ENCODE measurements at places on chromosomes 12 and 14. TPM values are rescaled to one million over a fixed set of nuclear protein-coding genes. Genes with fewer than 3 reads are reported as not detected.

Gene B4GALNT1
- total RNA-seq: 0.14 TPM

Gene TTC8
- 10.8 TPM for total RNA-seq

Gene ADAM21
- total RNA-seq: not detected

Gene RABGGTA
- 39.0 TPM for total RNA-seq

Gene RASAL1
- 2.0 TPM for total RNA-seq

Gene FAM234B
- 3.8 TPM for total RNA-seq

Gene PCBP2
- 153 TPM for total RNA-seq

Gene MUCL1
- total RNA-seq: not detected

Gene YLPM1
- 22.5 TPM for total RNA-seq
